ENCODE measurements at places on chromosomes 12 and 14. TPM values are rescaled to one million over a fixed set of nuclear protein-coding genes. Genes with fewer than 3 reads are reported as not detected.

KERA gene
- not detected for total RNA-seq

CCDC175 gene
- total RNA-seq = not detected

OR10P1 gene
- total RNA-seq = not detected

KRT3 gene
- total RNA-seq = not detected

CLEC1A gene
- total RNA-seq = not detected

JAG2 gene
- total RNA-seq = 2.4 TPM

RNASE3 gene
- total RNA-seq = not detected

CRIP2 gene
- total RNA-seq = 101 TPM

TIMELESS gene
- 10.3 TPM for total RNA-seq

ADAM21 gene
- 0.08 TPM for total RNA-seq

VDR gene
- total RNA-seq = 21.9 TPM

TAS2R7 gene
- total RNA-seq = not detected

CD163 gene
- 0.25 TPM for total RNA-seq

BIN2 gene
- not detected for total RNA-seq

SLCO1B1 gene
- not detected for total RNA-seq

Measured in kidney epithelial cell (primary cell).